ENCODE measurements at places on chromosomes 3 and 15.
A peak's percentile ranks its signal among the peaks of the same experiment; 100 is the strongest.

DNA sequence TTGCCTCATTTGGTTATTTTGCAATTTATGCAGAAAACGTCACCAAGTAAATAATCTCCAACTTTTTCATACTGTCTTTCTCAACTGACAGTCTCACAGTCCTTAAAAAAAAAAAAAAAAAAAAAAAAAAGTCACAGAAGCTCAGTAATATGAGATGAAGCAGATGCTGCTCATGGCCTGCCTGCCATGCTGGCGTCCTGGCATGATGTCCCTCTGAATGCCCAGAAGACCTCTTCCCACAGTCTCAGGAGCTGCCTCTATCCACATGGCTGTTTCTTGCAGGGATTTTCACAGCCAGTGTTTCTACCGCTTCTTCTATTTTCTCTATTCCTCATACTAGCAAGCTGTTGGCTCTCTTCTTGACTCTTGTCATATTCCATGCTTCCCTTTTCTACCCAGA lies 87.7 kb downstream of the TGFBR2 start:
- no peak for DNase-seq

DNA sequence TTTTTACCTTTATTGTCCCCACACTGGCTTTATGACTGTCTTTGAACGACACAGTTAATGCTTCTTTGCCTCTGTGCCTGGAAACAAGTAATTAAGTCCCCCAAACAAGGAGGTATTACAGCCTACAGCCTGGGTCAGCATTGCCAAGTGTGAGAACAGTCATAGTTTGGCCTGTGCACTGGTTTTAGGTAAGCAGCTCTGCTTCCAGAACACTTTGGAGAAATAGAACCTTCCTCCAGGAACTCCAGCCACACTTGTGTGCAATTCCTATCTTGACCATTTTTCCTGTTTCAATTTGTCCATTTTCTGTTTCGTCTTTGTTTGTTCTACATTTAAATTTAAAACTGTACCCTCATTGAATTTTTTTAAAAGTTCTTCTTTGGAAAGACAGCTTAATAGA lies 568.2 kb downstream of the TUSC7 start:
- no peak for DNase-seq

DNA sequence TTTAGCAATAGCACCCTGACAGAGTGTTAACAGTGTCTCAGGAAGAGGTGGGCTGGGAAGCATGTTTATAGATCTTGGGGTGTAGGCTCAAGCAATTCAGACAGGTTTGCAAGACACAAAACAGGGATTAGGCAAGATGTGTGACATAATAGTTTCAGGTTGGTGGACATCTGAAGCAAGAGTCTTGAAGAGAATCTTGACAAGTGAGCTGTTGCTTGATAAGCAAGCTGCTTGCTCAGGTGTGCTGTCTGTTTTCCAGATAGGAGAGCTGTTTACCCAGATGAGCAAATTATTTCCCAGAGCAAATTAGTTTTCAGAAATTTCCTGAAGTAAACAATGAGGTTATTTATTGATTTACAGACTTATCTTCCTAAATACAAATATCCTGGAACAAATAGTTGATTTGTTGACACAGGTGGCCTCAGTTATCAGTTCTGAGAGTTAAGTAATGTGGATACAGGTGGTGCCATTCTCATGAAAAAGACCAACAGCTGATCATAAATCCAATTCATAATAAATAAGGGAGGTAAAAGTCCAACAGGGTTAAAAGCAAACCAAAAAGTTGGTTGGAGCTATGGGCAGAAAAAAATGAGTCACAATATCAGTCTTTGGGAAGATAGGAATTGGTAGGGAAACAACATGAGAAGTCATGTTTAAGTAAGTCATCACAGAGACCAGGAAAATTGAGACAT lies 437.3 kb downstream of the TBL1XR1 start:
- no peak for DNase-seq

GRCh38 chr15:58201516-58201915 lies 63.3 kb downstream of the AQP9 start:
- no peak for DNase-seq

- no peak for DNase-seq
Measured at GRCh38 chr3:103810167-103810566, 1375.4 kb downstream of the ZPLD1 start.

DNA sequence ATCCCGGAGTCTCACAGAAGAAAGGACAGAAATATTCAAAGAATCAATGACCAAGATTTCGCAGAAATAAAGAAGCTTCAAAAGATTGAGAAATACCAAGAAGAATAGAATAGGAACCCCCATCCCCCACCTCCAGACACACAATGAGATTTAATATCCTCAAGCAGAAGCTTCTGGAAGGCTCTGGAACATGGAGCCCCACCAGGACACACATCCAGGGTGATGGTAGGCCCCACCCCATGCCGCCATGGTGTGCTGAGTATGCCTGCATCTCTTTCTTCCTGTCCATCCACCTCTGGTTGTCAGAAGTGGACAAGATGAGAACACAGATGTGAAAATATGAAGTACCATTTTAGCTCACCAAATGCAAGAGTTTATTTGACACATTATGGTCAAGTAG lies 19.3 kb downstream of the PRR23E start:
- peak; percentile 46 for DNase-seq

GRCh38 chr3:37111199-37111598 lies 63.2 kb downstream of the LRRFIP2 start:
- DNase-seq, result no peak

- no peak for DNase-seq
Measured at GRCh38 chr3:95911767-95912166, 902.6 kb upstream of the EPHA6 start.

DNA sequence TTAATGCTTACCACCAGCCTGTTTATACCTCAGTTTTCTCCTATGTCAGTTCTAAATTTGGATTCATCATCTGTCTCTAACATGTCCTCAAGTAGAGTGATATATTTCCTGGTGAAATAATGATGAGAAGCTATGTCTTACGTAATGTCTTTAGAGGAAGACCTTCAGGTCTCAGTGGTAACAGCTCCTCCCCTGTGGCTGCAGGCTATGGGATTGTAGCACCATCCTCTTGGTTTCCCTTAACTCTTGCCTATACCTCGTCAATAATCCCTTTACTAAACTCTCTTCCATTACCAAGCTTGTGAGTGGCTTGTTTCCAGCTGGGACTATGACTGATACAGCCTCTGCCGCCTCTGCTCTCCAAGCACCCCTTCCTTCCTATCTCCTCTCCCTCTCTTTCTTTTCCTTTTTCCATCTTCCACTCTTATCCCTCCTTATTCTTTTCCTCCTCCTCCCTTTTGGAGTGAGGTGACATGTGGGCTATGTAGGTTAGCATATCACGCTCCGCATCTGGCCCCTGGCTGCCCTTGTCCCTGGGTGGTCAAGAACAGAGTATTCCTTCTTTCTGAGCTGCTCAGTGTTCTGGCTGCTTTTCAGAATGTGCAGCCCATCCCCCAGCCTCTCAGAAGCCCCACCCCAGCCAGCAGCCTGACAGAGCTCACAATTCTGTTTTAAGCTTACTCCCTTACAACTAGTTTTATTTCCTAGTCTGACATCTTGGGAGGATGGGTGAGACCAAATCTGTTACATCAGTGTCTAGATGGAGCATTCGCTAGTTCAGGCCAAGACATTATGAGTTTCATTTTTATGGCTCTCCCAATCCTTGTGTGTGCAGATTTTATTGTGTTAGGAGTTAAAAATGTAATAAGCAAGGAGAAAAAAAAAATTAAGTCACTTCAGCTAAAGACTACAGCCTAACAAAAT lies 75.0 kb upstream of the RNU6-1 start:
- no peak for DNase-seq

DNA sequence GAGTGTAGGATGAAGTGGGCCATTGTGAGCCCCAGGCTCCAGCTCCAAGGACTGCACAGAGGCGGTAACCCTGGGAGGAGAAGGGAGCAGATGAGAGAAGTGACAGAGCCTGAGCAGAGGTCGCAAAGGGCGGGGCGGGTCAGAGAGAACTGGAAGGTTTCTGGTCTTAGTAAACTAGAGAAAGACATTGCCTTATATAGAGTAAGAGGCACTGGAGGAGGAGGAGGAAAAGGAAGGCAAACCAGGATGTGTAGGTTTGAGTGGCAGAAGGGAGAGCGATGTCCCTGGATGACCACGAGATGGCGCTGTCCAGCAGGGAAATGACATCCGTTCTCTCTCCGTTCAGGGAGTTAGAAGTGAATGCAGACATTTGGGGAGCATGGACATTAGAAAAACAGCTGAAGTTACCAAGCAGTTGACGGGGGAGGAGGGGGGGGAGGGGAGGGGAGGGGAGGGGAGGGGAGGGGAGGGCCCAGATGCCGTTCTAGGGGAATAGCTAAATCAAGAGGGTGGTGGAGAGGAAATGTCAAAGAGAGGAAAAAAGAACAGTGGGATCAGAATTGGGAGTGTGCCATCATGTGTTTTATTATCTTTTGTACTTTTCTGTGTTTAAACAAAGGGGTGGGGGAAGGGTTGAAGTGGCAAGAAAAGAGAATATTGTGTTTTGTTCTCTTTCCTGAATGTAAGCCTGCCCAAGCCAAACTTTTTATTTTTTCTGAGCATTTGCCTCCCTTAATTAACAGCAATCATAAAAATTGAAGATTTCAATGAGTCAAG lies 48.8 kb downstream of the STARD5 start:
- DNase-seq, result peak; percentile 86

DNA sequence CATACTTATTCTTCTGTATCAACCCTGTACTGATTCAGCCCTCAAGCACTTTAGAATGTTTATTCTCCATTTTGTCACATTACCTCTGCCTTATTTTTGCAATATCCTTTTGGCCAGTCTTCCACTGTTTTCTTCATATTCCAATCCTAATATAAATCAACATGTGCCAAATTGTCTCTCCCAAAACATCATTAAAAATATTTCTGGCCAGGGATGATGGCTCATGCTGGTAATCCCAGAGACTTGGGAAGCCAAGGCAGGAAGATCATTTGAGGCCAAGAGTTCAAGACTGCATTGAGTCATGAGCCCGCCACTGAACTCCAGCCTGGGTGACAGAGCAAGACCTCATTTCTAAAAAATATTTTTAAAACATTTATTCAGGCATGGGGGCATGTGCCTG lies 641.4 kb upstream of the CBLB start:
- DNase-seq, result no peak

GRCh38 chr3:178480795-178481194 lies 55.4 kb upstream of the KCNMB2 start:
- DNase-seq, result no peak

GRCh38 chr3:11626084-11626463 lies 17.6 kb downstream of the VGLL4 start:
- DNase-seq, result no peak

GRCh38 chr3:122392868-122393844 lies 9.2 kb downstream of the FAM162A start:
- no peak for DNase-seq

GRCh38 chr3:82281205-82281604 lies 519.8 kb upstream of the GBE1 start:
- DNase-seq, result no peak

DNA sequence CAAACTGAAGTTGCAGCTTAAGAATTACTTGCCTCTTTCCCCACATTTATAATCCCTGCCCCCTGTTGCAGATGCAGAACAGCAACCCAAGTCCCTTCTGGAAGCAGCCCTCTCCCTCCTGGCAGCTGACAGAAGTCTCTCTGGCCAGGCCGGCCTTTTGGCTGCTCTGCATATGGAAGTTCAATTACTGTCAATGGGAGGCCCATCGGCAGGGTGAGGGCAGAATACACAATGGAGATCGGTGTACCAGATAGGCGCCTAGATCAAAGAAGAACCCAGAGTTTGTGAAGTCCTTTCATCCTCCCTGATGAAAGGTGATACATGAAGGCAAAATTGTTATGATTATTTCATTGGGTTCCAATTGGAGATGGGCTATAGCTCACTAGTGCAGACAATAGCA lies 327.9 kb upstream of the CTNNB1 start:
- DNase-seq, result no peak

- DNase-seq, result no peak
Measured at GRCh38 chr3:20912406-20912805, 726.4 kb upstream of the SGO1 start.

- no peak for DNase-seq
Measured at GRCh38 chr3:160808838-160809237, 52.8 kb downstream of the PPM1L start.

GRCh38 chr3:197368821-197369220 lies 70.4 kb upstream of the DLG1 start:
- DNase-seq, result no peak

GRCh38 chr3:109806929-109807328 lies 469.6 kb upstream of the DPPA4 start:
- DNase-seq, result no peak

DNA sequence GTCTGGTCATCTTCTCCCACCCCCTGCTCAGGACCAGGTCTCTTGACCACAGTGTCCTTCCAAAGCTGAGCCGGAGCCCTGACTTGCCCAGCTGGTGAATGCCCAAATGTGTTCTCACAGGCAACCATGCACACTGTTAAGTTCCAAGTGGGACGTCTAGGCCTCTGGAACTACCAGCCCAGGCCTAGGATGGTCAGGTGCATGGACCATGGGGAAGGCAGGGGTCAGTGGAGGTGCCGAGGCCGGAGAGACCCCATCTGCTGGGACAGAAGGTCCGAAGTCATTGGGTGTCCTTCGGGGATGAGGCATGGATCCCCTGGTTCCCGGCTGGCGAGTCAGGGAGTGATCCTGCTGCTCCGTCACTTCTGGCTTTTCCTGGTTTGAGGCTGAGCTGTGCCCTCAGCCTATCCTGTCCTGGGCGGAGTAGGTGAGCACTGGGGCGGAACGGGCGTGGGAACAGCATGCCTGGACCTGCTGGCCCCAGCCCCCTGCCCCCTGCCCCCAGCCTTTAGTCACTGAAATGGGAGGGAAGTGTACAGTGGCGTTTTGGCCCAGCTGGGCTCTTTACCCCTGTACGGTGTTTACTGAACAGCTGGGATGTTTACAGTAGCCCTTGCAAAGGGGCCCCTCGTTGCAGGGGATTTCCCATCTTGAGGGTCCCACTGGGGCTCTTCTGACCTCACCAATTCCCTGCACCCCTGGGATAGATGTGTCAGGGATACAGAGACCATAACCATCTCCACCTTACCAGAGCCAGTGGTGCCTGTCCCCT lies 12.1 kb downstream of the SEMA3F start:
- no peak for DNase-seq

DNA sequence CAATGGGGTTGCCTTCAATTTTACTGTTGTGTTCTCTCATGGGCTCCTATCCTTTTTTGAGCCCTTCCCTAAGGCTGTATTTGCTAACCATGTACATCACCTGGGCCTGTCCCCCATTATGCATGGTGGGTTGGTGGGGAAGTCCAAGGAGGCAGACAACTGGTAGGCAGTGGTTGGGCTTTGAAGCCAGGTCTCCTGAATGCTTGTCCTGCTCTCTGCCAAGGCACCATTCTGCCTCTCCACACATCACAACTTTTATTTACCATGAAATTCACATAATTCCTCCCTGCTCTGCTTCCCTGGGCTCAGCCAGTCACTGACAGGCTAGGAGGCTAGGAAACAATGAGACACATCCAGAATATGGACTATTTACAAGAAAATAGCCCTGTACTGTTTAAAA lies 41.0 kb upstream of the COPB2 start:
- no peak for DNase-seq

- DNase-seq, result no peak
Measured at GRCh38 chr15:38611228-38611627, 46.6 kb upstream of the RASGRP1 start.

DNA sequence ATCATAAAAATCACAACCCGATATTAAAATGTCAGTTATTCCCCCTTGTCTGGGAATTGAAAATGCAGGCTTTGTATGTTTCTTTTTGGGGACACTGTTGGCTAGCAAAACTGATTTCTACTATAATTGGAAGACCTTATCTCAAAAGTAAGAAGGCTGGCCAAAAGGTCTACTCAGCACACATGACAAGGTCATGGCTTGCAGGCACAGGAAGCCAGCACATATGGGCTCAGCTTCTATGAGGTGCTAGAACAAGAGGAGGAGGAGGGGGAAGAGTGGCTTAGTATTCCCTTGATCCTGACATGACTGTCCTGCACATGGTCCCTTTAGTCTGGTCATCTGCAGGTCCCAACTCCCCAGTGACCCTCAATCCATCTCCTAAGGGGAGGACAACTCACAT lies 681.2 kb downstream of the SQOR start:
- DNase-seq, result no peak

Measured in osteocyte (in vitro differentiated cells).